AG10803 (cell line): ENCODE measurements at places on chromosomes 1 and 21.

DNA sequence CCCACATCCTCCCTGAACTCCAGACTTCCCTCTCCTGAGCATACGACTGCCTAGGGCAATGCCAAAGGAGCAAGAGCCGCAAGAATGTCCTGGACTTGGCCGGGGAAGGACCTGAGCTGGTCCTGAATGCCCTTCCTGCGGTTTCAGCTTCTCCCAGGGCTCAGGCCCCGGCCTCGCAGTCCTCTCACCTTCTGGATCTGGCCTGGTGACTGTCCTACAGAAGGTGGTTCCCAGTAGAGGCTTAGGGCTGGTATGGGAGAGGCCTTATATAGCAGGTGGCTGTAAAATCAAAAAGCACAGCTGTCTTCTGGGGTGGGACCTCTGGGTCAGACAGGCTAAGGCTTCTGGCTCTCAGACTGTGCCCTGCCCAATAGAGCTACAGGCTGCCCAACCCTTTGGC is at the start of gene LYPD8:
Gene LYPD8 (minus strand): TSS at position 243 of the 400 bp plus-strand sequence. CDS start 4,678 bp downstream, outside the sequence.
- DNase-seq = no peak

GRCh38 chr1:100034470-100034869 is 64.7 kb downstream of the SLC35A3 start:
- peak; percentile 16 for DNase-seq

- DNase-seq = no peak
These were observed 120.7 kb upstream of the JUN start for GRCh38 chr1:58904299-58905125.

GRCh38 chr1:223771814-223772770 is 59.8 kb downstream of the CAPN2 start:
- DNase-seq = peak; percentile 74

- DNase-seq = no peak
These were observed 1583.3 kb downstream of the MRPL39 start for GRCh38 chr21:24023936-24024335.

- peak; percentile 16 for DNase-seq
These were observed 173.2 kb downstream of the COP1 start for GRCh38 chr1:176033881-176034280.

- DNase-seq = no peak
These were observed 32.3 kb downstream of the C21orf91 start for GRCh38 chr21:17786851-17787181.

GRCh38 chr1:240465531-240465940 is 146.4 kb downstream of the GREM2 start:
- no peak for DNase-seq

DNA sequence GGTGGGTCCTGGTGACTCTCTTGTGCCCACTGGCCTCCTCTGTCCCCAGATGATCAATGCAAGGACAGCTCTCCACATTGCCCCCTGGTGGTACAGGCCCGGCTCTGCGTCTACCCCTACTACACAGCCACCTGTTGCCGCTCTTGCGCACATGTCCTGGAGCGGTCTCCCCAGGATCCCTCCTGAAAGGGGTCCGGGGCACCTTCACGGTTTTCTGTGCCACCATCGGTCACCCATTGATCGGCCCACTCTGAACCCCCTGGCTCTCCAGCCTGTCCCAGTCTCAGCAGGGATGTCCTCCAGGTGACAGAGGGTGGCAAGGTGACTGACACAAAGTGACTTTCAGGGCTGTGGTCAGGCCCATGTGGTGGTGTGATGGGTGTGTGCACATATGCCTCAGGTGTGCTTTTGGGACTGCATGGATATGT is 10.8 kb downstream of the ADAMTSL4 start:
- peak; percentile 54 for DNase-seq

GRCh38 chr1:90710579-90711536 is 6.2 kb downstream of the BARHL2 start:
- DNase-seq = no peak

DNA sequence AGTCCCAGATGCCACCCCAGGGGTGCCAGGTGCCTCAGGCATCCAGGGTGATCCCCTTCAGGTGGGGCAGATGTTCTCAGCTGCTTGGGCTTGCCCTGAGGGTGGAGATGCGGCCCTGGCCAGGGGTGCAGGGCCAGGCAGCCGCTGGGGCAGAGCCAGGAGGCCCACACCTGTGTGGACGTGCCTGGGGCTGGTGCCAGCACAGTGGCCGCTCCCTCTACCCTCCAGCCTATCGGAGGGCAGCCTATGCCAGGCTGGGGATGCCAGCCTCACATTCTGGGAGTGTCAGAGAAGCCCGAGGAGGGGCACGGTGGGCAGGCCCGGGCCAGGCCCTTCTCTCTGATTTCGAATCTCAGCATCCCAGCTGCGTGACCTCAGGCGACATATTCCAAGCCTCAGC is 96.5 kb upstream of the WNT4 start:
- no peak for DNase-seq

GRCh38 chr21:35204125-35204524 is 155.0 kb upstream of the RUNX1 start:
- no peak for DNase-seq

- DNase-seq = no peak
These were observed 17.8 kb downstream of the GBP6 start for GRCh38 chr1:89381618-89382017.

DNA sequence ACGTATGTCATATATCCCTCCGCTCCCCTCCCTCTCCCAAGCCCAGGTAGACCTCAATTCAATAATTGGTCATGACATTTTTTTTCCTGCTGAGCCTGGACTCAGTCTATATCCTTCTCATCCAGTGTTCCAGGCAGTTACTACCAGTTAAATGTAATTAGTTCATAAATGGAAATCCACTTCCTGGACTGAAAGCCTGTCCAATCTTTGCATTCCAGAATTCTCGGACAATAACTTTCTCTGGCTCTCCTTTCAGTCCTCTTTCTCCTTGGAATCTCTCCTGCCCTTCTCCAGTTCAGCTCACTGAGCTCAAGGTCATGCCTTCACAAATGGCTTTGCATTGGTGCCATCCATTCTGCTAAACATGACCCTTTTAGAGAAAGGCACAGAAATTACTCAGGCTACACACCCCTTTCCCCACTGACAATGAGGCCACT is 34.8 kb downstream of the VWA5B1 start:
- no peak for DNase-seq

- no peak for DNase-seq
These were observed 244.3 kb upstream of the NRIP1 start for GRCh38 chr21:15309022-15309590.

DNA sequence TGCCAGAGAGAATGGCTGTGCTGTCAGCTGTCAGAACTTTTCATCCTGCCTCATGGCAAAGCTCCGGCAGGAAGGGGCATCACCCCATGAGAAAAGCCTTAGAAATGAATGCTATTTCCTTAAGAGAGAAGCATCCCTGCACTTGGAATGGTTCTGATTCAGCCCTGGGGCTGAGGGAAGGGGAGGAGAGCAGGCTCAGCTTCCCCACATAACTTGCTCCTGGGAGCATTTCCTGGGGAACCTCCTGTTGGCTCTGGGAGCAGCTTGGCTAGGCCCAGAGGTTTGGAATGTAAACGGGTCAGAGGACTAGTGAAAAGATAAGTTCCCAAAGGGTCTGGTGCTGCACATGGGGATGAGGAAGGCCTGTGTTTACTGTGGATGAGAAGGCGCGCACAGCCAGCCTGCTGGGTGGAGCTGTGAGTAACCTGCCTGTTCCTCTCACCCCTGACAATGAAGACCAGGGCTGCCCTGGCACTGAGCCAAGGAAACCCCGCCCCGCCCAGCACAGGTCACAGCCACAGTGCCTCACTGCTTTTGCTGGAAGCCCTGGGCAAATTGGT is 5.0 kb downstream of the PRELP start:
- peak; percentile 97 for DNase-seq

- no peak for DNase-seq
These were observed 20.3 kb downstream of the PTGS2 start for GRCh38 chr1:186659890-186660341.

GRCh38 chr1:237794071-237794470 is 96.7 kb downstream of the ZP4 start:
- DNase-seq = no peak

DNA sequence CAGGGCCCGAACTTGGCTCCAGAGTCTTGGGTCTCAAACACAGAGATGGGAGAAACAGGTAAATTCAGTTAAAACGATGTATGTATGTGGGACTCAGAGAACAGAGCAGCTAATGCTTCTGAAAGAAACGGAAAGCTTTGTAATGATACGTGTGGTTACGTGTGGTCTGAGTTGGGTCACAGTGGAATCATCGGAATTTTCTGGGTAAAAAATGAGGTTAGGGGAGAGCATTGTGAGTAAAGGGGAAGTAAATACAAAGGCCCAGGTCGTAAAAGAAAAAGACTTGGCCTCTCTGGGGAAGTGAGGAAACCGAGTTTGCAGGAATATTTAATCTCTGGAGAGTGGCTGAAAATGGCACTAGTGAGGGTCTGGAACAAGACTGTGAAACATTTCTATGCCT is 8.3 kb downstream of the NHLH2 start:
- no peak for DNase-seq

- DNase-seq = no peak
These were observed 52.5 kb downstream of the KAZN start for GRCh38 chr1:14650951-14651350.

DNA sequence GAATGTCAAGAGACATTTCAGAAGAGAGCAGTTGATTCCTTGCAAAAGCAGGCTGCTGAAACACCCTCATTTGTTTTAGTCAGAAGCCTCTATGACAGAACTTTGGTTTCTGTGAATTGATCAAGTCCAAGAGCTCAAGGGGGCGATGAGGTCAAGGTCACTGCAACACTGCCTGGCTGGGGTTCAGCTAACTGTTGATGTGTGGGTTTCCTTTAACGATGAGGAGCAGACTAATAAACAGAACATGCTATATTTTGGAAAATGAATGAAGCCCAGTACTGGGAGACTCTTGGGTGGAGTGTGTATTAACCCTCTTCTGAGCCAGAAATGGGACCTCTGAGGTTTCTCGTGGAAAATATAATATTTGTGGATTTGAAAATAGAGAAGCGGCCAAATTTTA is 109.3 kb downstream of the ZC3H11B start:
- DNase-seq = no peak

GRCh38 chr1:82160903-82161302 is 360.2 kb downstream of the ADGRL2 start:
- DNase-seq = no peak

- DNase-seq = peak; percentile 31
These were observed 553 bp downstream of the TTF2 start for GRCh38 chr1:117060441-117061317.

- no peak for DNase-seq
These were observed 64.7 kb downstream of the RGL1 start for GRCh38 chr1:183869664-183870063.

DNA sequence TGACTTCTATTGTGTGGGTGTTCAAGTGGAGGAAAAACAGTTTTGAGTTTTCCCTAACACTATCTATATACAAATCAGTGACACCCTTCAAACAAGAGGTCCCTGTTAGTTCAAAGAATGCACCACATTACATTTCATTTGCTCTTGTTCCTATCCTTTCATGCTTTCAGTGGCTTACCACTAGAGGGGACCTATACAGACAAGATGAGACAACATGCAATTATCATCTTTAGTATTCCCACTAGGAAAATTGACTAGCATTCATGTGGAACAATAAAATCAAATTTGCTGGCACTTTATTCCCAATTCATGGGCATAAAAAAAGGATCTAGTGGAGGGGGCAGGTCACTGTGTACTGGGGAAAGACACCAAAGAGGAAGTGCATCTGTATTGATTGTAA is 13.3 kb upstream of the SIPA1L2 start:
- DNase-seq = no peak

- no peak for DNase-seq
These were observed 10.2 kb downstream of the RPS6KA1 start for GRCh38 chr1:26539722-26540121.

- no peak for DNase-seq
These were observed 80.3 kb downstream of the RGL1 start for GRCh38 chr1:183885142-183885735.

GRCh38 chr1:208643005-208643597 is 398.9 kb upstream of the PLXNA2 start:
- no peak for DNase-seq

DNA sequence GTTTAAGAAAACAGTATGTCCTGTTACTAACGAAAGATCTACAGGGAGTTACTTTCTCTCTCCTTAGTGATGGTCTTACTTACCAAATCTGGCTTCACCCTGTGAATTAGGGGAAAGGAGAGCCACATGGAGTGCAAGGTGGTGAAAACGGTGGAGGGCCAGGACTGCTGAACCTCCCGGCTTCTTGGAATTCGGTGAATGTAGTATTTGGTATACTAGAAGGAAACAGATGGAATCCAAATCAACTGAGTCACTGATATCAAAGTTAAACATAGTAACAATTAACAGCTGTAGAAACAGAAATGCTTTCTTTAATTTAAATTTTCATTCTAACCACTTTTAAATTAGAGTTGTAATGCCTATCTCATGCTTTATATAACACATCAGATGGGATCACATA is 45.7 kb downstream of the ALG14 start:
- no peak for DNase-seq

- no peak for DNase-seq
These were observed 209.5 kb downstream of the GRIK1 start for GRCh38 chr21:29730281-29730680.

DNA sequence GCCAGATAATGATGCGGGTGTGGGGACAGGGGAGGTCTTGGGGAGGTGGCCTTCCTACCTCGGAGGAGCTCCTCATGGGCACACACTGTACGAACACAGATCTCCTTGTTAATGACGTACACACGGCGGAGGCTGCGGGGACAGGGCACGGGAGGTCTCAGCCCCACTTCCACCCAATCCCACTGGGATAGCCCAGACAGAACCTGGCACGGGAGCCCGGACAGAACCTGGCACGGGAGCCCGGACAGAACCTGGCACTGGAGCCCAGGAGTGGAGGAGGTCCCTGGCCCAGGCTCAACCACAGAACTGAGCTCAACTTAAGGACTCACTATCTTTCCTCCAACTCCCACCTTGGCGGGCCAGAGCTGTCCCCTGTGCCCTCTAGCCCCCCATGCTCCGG is 5.2 kb downstream of the MFAP2 start:
- no peak for DNase-seq

DNA sequence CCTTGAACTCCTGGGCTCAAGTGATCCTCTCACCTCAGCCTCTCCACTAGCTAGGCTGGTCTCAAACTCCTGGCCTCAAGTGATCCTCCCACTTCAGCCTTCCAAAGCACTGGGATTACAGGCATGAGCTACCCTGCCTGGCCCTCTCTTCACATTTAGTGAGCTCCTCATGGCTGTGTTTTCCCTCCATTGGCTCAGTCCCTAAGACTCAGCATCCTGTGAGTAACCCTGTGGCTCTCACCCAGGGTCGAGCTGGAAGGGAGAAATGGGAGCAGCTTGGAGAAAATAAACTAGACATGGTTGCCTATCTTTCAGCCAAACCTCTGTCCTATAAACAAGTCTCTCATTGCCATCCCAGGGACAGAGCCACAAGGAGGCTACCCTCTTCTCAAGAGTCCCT is 17.5 kb downstream of the NCF2 start:
- no peak for DNase-seq

- peak; percentile 54 for DNase-seq
These were observed 57.9 kb upstream of the ENAH start for GRCh38 chr1:225710804-225711203.
